ENCODE measurements at places on chromosomes 16 and 17. TPM values are rescaled to one million over a fixed set of nuclear protein-coding genes. Genes with fewer than 3 reads are reported as not detected.

BCAR1 gene
- total RNA-seq = 65.9 TPM

OTOP2 gene
- total RNA-seq = not detected

GH1 gene
- not detected for total RNA-seq

CD300H gene
- not detected for total RNA-seq

MYO15A gene
- total RNA-seq = 0.71 TPM

KRT39 gene
- total RNA-seq = not detected

ABCA6 gene
- total RNA-seq = 30.6 TPM

ABCC11 gene
- not detected for total RNA-seq

RPGRIP1L gene
- total RNA-seq = 2.0 TPM
